Right lobe of liver (tissue), 6 donors: ENCODE measurements at places on chromosomes 7 and 10. TPM values are rescaled to one million over a fixed set of nuclear protein-coding genes. Genes with fewer than 3 reads are reported as not detected.
A peak's percentile ranks its signal among the peaks of the same experiment; 100 is the strongest.

GPR26 gene
- not detected for total RNA-seq

SMKR1 gene
- total RNA-seq: not detected

ADARB2 gene
- 0.51 TPM for total RNA-seq

MBL2 gene
- total RNA-seq: 140 TPM

TUBAL3 gene
- not detected for total RNA-seq

PCLO gene
- total RNA-seq: 1.1 TPM

DNA sequence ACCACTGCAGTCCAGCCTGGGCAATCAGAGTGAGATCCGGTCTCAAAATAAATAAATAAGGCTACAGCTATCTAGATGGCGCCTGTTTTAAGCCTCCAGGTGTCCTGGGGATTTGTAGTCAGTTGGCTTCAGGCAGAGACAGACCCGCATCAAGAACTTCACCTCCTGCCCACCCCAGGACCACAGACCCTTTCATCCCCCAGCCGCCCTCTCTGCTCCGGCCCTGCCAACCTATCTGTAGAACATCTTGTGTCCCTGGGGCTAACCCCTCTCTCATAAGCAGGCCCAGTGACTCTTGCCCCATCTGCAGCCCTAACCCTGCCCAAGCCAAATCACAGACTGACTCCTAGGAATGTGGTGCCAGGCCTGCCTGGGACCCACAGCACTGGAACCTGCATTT, 17.9 kb downstream of the PDIA4 start:
- peak; percentile 42 for DNase-seq

DNA sequence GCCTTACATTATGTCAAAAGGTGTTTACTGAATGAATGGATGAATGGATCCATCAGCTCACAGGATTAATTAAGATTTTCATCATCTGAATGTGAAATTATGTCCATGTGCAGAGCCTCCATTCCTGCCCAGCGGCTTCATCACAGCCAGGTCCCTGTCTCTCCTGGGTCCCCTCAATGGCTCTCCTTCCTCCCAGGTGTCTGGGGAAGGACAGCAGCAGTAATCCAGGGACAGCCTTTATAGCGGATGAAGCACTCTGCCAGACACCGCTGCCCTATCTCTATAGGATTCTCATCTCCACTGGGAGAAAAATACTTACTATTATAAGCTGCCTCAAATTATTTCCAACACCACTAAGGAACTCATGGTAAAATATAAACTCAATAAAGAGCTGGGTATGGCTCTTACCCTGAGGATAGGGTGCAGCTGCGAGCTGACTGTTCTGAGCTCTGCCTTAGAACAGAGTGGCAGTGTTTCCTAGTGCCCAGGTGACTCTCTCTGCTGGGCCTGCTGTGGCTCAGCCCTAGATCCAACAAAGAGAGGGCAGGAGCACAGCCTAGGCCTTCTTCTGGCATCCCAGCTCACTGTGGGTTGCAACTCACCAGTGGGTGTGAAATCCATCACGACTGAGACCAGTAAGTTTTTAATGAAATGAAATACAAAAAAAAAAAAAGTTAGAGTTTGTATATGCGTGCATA, 38.3 kb downstream of the GPRIN2 start:
- DNase-seq: peak; percentile 36

GRCh38 chr10:24449321-24449740, 240.4 kb downstream of the KIAA1217 start:
- no peak for DNase-seq

GRCh38 chr7:115249080-115249479, 327.2 kb downstream of the MDFIC start:
- no peak for DNase-seq

DNA sequence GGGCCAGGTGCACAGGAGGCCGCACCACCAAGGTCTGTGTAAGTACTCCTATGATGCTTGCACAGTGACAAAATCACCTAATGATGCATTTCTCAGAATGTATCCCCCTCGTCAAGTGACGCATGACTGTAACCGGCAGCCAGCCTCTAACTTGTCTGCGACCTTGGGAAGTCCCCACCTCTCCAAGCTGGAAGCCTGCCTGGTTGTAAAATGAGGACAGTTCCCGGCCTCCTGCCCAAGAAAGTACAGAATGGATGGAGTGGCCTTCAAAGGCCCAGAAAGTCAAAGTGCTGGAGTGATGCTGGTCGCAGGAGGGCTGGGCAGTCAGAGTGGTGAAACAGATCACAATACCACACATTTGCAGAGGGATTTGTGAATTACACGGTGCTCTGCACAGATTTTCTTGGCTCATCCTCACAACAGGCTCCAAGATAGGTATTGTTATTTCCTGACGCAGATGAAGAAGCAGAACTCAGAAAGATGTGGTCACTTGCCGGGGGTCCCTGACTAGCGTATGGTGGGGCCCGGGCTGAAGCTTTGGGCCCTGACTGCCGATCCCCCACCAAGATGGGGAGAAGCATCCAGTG, 22.8 kb downstream of the SPOCK2 start:
- DNase-seq: no peak

GRCh38 chr10:76649254-76649653, 988.4 kb downstream of the KCNMA1 start:
- DNase-seq: no peak

DNA sequence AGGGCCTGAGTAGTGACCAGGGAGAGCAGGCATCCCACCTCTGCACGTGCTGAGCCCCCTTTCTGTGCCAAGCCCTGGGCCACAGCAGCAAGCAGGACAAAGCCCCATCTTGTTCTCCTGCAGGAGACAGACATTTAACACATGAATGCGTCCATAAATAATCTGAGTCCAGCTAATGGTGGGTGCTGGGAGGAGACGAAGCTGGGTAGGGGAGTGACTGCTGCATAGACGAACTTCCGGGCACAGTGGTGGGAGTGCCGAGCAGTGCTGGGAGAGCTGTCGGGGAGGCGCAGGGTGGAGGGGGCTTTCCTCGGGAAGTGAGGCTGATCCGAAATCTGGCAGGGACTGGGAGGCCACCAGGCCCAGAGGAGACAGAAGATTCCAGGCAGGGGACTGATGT, 35.2 kb upstream of the SLC29A3 start:
- no peak for DNase-seq
